ENCODE measurements at places on chromosomes 5 and 9.

DNA sequence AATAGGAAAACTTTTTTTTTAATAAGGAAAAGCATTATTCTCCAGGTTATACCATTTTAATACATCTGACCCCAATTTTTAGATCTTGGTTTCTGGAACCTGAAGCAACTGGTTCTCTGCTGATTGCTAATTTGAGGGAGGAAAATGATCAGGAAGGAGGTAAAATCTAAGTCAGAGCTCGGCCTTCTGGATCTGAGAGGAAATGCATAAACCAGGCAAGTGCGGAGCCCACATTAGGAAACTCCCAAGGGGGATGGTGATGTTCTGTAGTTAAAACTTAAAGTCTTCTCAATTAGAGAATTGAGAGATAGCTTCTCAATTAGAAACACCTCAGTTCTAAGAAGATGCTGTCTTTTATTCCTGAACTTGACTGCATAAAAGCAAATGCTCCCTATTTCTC lies 113.5 kb downstream of the TSSK1B start:
- no peak for DNase-seq

GRCh38 chr9:73951147-73951546 lies 546.0 kb upstream of the RORB start:
- no peak for DNase-seq

- DNase-seq, result no peak
Measured at GRCh38 chr9:86575825-86576525, 221.8 kb upstream of the TUT7 start.

DNA sequence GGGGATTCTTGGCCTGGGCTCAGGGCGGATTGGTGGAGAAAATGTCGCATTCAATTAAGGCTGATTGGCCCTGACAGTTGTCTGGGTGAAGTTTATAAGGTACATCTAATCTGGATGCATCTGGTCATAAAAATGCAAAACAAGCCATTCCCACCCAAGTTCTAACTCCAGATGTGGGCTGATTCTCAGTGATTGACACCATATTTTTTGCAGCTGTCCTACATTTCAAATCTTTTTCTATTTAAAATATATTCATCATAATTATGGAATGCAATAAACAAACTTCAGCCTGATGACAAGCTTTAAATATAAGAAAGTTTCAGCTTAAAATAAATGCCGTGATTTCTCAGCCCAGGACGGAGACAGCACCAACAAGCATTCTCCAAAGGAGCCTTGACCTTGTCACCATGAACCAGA lies 146.4 kb upstream of the SMIM23 start:
- no peak for DNase-seq

- no peak for DNase-seq
Measured at GRCh38 chr5:140827704-140828361, at the start of gene PCDHA6. Gene PCDHA6 (plus strand): TSS chr5:140827960. CDS start chr5:140828092, 132 bp downstream.

GRCh38 chr5:36395260-36395659 lies 93.6 kb upstream of the RANBP3L start:
- no peak for DNase-seq

- no peak for DNase-seq
Measured at GRCh38 chr5:37889612-37890317, 49.9 kb upstream of the GDNF start.

DNA sequence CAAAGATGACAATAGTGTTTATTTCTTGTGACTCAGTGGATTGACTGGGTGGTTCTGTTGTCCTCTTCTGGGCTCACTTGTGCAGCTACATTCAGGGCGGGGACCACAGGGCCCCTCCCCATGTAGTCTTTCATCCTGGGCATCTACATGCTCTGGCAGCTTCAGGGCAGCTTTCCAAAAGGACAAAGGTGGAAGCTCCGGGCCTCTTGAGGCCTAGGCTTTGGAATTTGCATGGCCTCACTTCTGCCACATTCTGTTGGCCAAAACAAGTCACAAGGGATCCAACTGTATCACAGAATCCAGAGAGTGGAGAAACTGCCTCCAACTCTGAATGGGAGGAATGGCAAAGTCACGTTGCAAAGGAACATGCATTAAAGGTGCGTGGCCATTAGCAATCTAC lies 64.3 kb downstream of the ARHGAP26 start:
- no peak for DNase-seq

GRCh38 chr5:95718203-95718602 lies 12.9 kb upstream of the RHOBTB3 start:
- DNase-seq, result no peak

GRCh38 chr9:26955222-26955903 lies 849 bp upstream of the IFT74 start:
- DNase-seq, result no peak

GRCh38 chr5:109529520-109529919 lies 119.7 kb upstream of the PJA2 start:
- no peak for DNase-seq

GRCh38 chr5:73673161-73673591 lies 47.2 kb downstream of the ARHGEF28 start:
- DNase-seq, result no peak
